ENCODE measurements at places on chromosomes 6 and 20.

- no peaks in the 10 kb centered on the region for H3K27me3 ChIP-seq
- H3K4me1 ChIP-seq = no peaks in the 10 kb centered on the region
- no peak overlapping the region for H3K4me3 ChIP-seq
- no peak for DNase-seq
- H3K27ac ChIP-seq = no peak overlapping the region
Measured at GRCh38 chr6:9192405-9192909, 757.1 kb upstream of the SLC35B3 start.

DNA sequence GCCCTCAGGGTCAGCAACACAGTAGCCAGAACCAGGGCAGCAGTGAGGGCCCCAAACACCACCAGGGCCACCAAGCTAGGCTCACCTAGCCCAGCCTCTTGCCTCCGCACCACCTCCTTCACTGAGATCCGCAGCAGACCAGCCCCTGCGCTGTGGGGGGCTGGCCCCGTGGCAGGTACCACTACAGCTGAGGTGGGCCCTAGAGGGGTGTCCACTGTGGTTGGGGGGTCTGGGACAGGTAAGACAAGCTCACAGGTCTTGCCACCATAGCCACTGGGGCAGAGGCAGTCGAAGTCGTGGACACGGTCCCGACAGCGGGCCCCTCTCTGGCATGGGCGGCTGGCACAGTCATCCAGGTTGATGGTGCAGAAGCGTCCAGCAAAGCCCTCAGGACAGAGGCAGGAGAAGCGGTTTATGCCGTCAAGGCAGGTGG is 4.6 kb downstream of the DLK2 start:
- H3K27me3 ChIP-seq = peaks cover under 1% of the 10 kb centered on the region
- peaks cover 58% of the 10 kb centered on the region for H3K36me3 ChIP-seq
- H3K27ac ChIP-seq = no peak overlapping the region
- no peak for DNase-seq

GRCh38 chr6:15443119-15443830 is 197.4 kb downstream of the JARID2 start:
- peaks cover 77% of the 10 kb centered on the region for H3K4me1 ChIP-seq
- no peak overlapping the region for H3K4me3 ChIP-seq
- no peaks in the 10 kb centered on the region for H3K36me3 ChIP-seq
- no peak for DNase-seq
- H3K27ac ChIP-seq = no peak overlapping the region
- no peaks in the 10 kb centered on the region for H3K27me3 ChIP-seq

GRCh38 chr6:143677577-143677890 is 231 bp upstream of the PHACTR2 start:
- H3K27ac ChIP-seq = peak overlapping the region; percentile 95
- peak overlapping the region; percentile 56 for H3K4me3 ChIP-seq
- no peak for DNase-seq
- no peaks in the 10 kb centered on the region for H3K27me3 ChIP-seq

DNA sequence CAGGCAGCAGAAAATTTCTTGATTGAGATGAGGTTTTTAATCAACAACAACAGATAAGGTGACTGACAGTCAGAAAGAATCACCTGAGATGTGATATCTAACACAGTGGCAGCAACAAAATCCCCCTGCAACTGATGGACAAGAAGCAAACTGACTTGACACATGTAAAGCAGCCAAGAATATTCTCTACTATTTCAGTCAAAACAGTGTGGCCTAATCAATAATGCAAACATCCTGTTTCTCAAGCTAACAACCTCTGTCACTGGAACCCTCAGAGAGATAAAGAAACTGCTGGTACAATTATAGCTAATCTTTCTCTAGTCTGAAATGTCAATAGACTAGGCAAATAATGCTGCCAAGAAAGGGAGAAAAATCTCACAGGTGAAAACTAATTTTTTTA is 4.6 kb upstream of the CGA start:
- no peaks in the 10 kb centered on the region for H3K36me3 ChIP-seq
- H3K4me1 ChIP-seq = no peaks in the 10 kb centered on the region
- no peak overlapping the region for H3K27ac ChIP-seq
